Tibial artery (tissue), 4 donors: ENCODE measurements at places on chromosomes 5 and 9.

- no peak overlapping the region for H3K4me3 ChIP-seq
- H3K36me3 ChIP-seq = no peaks in the 10 kb centered on the region
- no peak for DNase-seq
- no peaks in the 10 kb centered on the region for H3K27me3 ChIP-seq
- no peaks in the 10 kb centered on the region for H3K4me1 ChIP-seq
- H3K27ac ChIP-seq = no peak overlapping the region
Observed at GRCh38 chr9:113798062-113799030, 77.8 kb upstream of the ZNF618 start.

- H3K27me3 ChIP-seq = no peaks in the 10 kb centered on the region
- DNase-seq = no peak
Observed at GRCh38 chr5:86232246-86232645, 385.5 kb upstream of the COX7C start.

DNA sequence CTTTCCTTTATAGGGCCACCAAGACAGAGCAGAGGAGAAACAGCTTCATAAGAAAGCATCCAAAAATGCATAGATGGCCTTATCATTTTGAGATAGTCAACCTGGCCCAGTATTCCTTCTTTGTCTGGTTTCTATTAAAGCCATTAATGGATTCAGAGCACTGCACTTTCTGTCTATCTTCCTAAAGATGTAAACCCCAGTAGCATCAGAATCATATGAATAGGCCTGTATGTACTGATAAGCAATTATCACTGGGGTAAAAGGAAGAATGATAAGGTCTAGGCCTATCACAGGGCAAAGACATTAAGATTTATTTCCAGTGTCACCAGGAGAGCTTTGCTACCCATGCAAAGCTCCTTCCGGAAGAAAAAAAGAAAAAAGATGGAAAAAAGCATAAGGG lies 432.5 kb upstream of the C9orf72 start:
- no peaks in the 10 kb centered on the region for H3K4me1 ChIP-seq
- no peak overlapping the region for H3K27ac ChIP-seq
- H3K27me3 ChIP-seq = no peaks in the 10 kb centered on the region
- DNase-seq = no peak

DNA sequence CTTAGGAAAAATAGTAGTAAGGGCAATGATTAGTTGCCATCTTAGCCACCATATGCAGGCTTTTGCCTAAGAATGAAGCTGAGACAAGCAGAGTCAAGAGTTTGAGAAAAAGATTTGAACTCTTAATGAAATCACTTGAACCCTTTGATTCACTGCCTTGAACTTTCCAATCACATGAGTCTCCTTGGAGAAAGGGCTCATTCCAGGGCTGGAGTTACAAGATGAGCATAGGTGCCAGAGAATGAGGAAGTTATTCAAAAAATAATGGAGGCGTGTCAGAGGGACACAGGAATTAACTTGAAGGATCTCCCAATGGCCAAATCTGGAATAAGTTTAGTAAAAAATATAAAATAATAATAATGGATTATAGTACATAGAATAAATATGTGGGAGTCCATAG lies 35.3 kb downstream of the MAT2B start:
- H3K4me3 ChIP-seq = no peak overlapping the region
- DNase-seq = no peak
- H3K36me3 ChIP-seq = no peaks in the 10 kb centered on the region
- peaks cover 3% of the 10 kb centered on the region for H3K27me3 ChIP-seq

- peak overlapping the region; percentile 88 for H3K4me3 ChIP-seq
- no peaks in the 10 kb centered on the region for H3K4me1 ChIP-seq
- peak overlapping the region; percentile 98 for H3K27ac ChIP-seq
- H3K27me3 ChIP-seq = no peaks in the 10 kb centered on the region
Observed at GRCh38 chr9:128689820-128690683, 1.0 kb downstream of the SET start.

GRCh38 chr9:78620764-78621163 lies 323.8 kb downstream of the PSAT1 start:
- no peak overlapping the region for H3K4me3 ChIP-seq
- H3K4me1 ChIP-seq = no peaks in the 10 kb centered on the region
- DNase-seq = no peak
- no peak overlapping the region for H3K27ac ChIP-seq
- no peaks in the 10 kb centered on the region for H3K27me3 ChIP-seq
- no peaks in the 10 kb centered on the region for H3K36me3 ChIP-seq

DNA sequence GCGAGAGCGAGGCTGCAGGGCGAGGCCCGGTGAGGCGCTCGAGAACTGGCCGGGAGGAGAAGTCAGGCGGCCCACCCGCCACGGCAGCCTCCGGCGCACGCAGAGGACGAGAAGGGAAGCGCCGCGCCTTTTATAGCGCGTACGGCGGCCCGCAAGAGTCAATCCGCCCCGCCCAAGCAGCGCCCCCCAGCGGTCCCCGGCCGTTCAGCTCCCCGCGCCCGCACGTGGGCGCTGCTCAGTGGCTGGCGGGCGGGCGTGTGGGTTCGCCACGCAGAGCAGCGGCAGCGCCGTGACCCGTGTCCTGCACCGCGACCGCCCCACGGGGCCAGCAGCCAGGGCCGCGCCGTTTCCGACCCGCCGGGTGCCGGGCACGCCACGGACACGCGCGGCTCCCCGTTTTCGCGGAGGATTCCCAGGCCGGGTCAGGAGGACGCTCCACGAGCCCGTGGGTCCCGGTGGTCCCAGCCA lies 14.6 kb downstream of the LCN10 start:
- H3K4me1 ChIP-seq = peaks cover 23% of the 10 kb centered on the region
- peak; percentile 92 for DNase-seq
- H3K27ac ChIP-seq = peak overlapping the region; percentile 61

DNA sequence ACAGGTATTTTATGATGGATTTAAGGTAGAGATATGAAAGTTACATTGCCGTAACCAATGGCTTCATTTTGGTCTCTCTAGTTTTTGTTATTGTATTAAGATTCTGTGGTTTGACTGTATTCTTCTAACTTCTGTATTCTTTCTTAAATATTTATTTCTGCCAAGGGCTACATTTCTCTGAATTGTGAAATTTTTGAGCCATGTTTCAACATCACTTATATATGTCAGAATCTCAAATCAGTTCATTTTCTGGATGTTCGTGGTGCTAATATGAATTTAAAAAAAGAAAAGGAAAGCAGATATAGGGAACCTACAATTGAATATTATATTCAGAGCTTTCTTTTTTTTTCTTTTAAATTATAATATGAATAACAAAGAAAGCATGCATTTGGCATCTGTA lies 142.7 kb downstream of the ANXA1 start:
- no peaks in the 10 kb centered on the region for H3K36me3 ChIP-seq
- H3K4me3 ChIP-seq = no peak overlapping the region
- H3K27ac ChIP-seq = no peak overlapping the region
- DNase-seq = no peak

DNA sequence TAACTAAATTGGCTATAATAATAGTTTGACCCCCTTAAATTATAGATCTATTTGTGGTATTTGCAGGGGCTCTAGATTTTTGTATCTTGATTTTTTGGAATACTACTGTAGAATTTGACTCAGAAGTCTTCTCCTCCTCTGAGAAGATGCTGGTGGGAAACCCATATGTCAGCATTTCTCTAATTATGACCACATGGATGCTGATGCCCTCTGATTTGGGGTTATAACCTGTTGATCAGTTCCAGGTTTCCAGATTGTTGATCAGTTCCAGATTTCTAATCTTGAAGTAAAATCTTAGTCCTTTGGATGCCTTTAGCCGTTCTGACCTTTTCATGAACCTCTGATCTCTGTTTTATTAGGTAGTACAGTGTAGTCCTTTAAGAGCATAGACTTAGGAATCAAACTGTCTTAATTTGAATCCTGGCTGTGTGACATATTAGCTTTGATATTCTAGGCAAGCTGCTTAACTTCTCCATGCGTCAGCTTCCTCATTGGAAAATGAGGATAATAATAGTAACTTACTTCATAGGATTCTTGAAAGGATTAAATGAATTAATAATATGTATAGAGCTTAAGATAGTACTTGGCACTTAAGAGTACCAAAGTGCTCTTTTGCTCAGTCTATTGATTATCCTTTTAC lies 8.1 kb downstream of the FSD1L start:
- no peak overlapping the region for H3K4me3 ChIP-seq
- H3K4me1 ChIP-seq = no peaks in the 10 kb centered on the region
- H3K27me3 ChIP-seq = no peaks in the 10 kb centered on the region
- no peak for DNase-seq
- no peak overlapping the region for H3K27ac ChIP-seq

DNA sequence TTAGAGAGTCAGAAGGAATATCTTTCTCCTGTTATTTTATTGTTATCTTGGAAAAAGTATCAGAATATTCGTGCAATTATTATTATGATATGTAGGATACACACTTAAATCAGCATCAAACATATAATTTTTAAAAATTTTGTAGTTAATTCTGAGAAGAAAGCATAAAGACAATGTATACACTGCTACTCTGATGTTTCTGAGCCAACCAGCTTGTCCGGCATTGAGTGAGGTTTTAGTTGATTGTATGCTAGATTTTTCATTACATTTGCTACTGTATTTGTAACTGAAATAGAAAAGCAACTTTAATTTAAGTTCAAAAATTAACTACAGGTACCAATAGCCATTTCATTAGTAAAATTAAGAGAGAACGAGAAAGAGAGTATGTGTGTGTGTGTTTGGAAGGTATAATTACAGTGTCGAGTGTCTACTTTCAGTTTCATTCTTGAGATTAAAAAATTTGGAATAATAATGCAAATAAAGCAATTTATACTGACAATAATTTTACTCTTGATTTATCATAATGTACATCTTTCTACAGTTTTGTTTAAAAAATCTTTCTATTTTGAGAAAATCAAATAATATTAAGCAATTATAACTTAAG lies 160.4 kb upstream of the CDH12 start:
- no peaks in the 10 kb centered on the region for H3K4me1 ChIP-seq
- DNase-seq = no peak
- no peaks in the 10 kb centered on the region for H3K27me3 ChIP-seq

GRCh38 chr5:174310243-174310642 lies 264.7 kb downstream of the NSG2 start:
- H3K4me3 ChIP-seq = no peak overlapping the region
- H3K4me1 ChIP-seq = peaks cover 10% of the 10 kb centered on the region
- no peaks in the 10 kb centered on the region for H3K36me3 ChIP-seq
- no peak overlapping the region for H3K27ac ChIP-seq

DNA sequence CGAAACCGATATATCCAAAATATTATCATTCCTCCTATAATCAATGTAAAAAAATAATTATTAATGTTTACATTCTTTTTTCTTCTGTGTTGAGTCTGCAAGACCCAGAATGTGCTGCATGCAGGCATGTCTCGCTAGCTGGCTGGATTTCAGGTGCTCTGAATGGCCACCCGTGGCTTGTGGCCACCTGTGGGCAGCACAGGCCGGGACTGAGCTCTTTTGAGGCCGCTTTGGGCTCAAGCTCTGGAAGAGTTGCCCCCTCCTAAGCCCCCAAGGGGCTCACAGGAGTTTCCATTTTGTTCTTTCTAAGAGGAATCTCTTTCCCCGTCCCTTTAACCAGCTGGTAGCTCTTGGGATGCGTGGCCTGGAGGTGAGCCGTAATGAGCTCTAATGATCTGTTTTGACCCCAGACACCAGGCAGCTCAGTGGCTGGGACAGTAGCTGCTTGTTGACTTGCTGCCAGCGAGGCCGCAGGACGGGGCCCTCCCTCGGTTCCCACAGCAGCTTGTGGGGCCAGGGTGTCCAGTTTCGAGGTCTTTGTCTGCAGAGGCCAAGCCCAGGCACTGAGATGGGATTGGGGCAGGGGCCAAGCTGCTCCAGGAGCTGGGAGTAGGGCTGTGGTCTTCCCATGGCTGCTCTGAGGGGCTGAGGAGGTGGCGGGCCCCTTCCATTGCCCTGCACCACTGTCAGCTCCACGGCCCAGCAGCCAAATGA lies 20.8 kb downstream of the ASS1 start:
- H3K4me1 ChIP-seq = no peaks in the 10 kb centered on the region
- no peaks in the 10 kb centered on the region for H3K27me3 ChIP-seq
- H3K4me3 ChIP-seq = no peak overlapping the region
- no peak overlapping the region for H3K27ac ChIP-seq
- H3K36me3 ChIP-seq = peaks cover 49% of the 10 kb centered on the region
- DNase-seq = no peak

GRCh38 chr9:69857131-69857530 lies 36.5 kb downstream of the CFAP95 start:
- no peak overlapping the region for H3K4me3 ChIP-seq
- H3K36me3 ChIP-seq = no peaks in the 10 kb centered on the region
- H3K27me3 ChIP-seq = no peaks in the 10 kb centered on the region
- DNase-seq = no peak
- no peak overlapping the region for H3K27ac ChIP-seq

- no peak overlapping the region for H3K4me3 ChIP-seq
- H3K27me3 ChIP-seq = no peaks in the 10 kb centered on the region
- no peaks in the 10 kb centered on the region for H3K4me1 ChIP-seq
- peaks cover 78% of the 10 kb centered on the region for H3K36me3 ChIP-seq
Observed at GRCh38 chr5:96752341-96753016, 55.3 kb downstream of the ERAP1 start.

- peak; percentile 41 for DNase-seq
- no peaks in the 10 kb centered on the region for H3K27me3 ChIP-seq
- peaks cover 10% of the 10 kb centered on the region for H3K4me1 ChIP-seq
- no peak overlapping the region for H3K4me3 ChIP-seq
- no peaks in the 10 kb centered on the region for H3K36me3 ChIP-seq
Observed at GRCh38 chr5:73274881-73275663, 102.1 kb downstream of the TMEM174 start.

GRCh38 chr5:8213701-8214240 lies 344.8 kb downstream of the MTRR start:
- H3K4me3 ChIP-seq = no peak overlapping the region
- H3K4me1 ChIP-seq = no peaks in the 10 kb centered on the region
- no peaks in the 10 kb centered on the region for H3K36me3 ChIP-seq
- no peak overlapping the region for H3K27ac ChIP-seq

- H3K36me3 ChIP-seq = no peaks in the 10 kb centered on the region
- no peak overlapping the region for H3K4me3 ChIP-seq
- DNase-seq = no peak
- H3K27ac ChIP-seq = no peak overlapping the region
Observed at GRCh38 chr5:120682851-120683250, 218.8 kb downstream of the PRR16 start.

GRCh38 chr9:128469070-128469469 lies 13.3 kb downstream of the ODF2 start:
- H3K4me1 ChIP-seq = no peaks in the 10 kb centered on the region
- H3K27me3 ChIP-seq = no peaks in the 10 kb centered on the region
- DNase-seq = no peak
- H3K36me3 ChIP-seq = peaks cover 27% of the 10 kb centered on the region
- no peak overlapping the region for H3K27ac ChIP-seq

GRCh38 chr5:93954421-93955069 lies 213.1 kb upstream of the POU5F2 start:
- DNase-seq = no peak
- no peaks in the 10 kb centered on the region for H3K4me1 ChIP-seq
- no peaks in the 10 kb centered on the region for H3K36me3 ChIP-seq
- H3K27ac ChIP-seq = no peak overlapping the region
- no peaks in the 10 kb centered on the region for H3K27me3 ChIP-seq

- H3K27ac ChIP-seq = peak within 1 kb of the TSS; percentile 96
- peak; percentile 94 for DNase-seq
- H3K36me3 ChIP-seq = no peaks in the 10 kb centered on the region
- peaks cover 15% of the 10 kb centered on the region for H3K4me1 ChIP-seq
- H3K4me3 ChIP-seq = peak within 1 kb of the TSS; percentile 81
Observed at GRCh38 chr9:25678147-25678666, at the start of gene TUSC1. TUSC1 (minus strand) TSS chr9:25678444; CDS start chr9:25678312, 132 bp downstream.
